Activated CD4-positive, alpha-beta T cell treated with anti-CD3 and anti-CD28 coated beads for 24 hours (primary cell): ENCODE measurements at places on chromosomes 5 and 9.

- no peak for DNase-seq
Observed at GRCh38 chr9:928363-929042, 48.0 kb upstream of the DMRT3 start.

- DNase-seq, result no peak
Observed at GRCh38 chr5:14928661-14929060, 57.1 kb upstream of the ANKH start.

DNA sequence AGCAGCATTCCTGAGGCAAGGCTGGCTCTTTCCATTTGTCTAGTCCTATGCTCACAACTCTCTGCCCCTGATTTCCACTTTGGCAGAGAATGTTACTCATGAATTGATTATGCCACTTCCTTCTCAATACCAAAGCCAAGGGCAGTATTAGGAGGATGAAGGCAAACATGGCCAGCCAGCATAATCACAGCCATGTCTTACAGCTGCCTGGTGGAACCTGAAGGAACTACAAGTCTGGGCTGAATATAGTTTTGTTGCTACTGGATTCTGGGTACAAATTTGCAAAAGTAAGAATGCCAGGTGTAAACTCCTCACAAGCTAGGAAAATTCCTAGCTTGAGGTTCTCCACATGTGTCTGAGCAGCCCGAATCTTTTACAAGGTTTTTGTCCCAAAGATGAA, 4.2 kb downstream of the SIL1 start:
- no peak for DNase-seq

DNA sequence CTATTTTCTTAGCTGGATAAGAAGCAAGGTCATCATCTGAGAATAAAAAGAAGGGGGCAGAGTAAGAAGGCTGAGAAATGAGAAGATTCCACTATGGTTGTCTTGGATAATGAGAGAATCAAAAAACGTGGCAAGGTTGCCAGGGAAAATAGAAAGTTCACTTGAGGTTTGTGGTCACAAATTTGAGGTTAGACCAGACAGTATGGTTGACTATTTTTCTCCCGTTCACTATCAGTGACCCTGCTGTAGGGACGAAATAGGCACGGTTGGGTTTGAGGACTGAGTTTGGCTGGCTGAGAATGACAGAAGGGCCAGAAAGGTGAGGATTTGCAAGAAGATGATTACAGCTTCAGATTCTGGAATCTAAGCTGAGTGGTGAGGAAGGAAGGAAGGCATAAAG, 266.0 kb upstream of the ZNF462 start:
- no peak for DNase-seq

GRCh38 chr5:131491749-131492148, 143.3 kb downstream of the RAPGEF6 start:
- no peak for DNase-seq

- DNase-seq, result no peak
Observed at GRCh38 chr5:153523211-153523610, 32.7 kb downstream of the GRIA1 start.

DNA sequence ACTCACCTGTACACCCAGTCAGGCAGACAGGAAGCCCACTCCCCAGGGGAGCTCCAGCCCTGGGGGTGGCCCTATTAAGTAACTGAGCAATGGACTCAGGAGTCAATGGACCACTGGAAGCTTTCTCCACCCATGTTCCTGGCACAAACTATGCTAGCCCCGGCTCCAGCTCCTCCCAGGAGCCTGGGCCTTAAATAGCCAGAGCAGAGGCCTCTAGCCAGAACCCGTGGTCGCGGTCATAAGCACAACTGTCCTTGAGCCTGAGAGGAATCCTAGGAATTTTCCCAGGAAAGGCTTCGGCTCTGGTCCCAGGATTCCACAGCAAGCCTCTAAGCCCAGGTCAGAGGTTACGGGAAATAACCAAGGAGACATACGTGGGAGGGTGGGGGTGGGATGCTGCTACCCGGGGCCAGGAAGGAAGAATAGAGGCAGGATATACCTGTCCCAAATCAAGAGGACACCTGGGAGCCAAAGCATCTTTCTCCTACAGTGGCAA, 5.5 kb downstream of the SEPTIN8 start:
- no peak for DNase-seq

DNA sequence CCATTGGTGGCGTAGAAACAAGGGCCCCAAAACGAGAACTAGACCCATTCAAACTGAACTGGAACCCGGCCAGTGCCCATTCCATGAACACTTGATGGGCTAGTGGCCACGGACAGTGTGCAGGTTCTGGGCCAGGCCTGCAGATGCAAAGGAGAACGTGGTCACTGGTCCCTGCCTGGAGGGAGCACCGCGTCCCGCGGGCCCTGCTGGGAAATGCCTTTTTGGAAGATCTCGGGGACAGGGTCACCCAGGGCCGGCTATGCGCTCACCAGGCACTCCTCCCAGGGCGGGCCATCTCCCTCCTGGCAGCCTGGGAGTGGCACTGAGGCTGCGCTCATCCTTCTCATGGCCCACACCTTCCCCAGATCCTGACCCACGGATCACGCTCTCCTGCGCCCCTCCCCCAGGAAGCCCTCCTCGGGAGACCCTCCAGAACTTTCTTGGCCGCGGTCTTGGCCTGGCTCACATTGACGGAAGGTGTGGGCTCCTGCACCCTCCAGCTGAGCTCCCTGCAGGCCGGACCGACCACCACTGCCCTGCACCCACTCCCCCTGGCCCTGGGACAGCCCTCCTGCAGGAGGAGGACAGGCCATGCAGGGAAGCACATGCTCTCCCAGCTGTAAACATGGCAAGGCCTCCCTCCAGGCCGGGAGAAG, 2.8 kb upstream of the DIPK1B start:
- no peak for DNase-seq

- no peak for DNase-seq
Observed at GRCh38 chr9:129801504-129801903, 1.5 kb upstream of the TOR1B start.

DNA sequence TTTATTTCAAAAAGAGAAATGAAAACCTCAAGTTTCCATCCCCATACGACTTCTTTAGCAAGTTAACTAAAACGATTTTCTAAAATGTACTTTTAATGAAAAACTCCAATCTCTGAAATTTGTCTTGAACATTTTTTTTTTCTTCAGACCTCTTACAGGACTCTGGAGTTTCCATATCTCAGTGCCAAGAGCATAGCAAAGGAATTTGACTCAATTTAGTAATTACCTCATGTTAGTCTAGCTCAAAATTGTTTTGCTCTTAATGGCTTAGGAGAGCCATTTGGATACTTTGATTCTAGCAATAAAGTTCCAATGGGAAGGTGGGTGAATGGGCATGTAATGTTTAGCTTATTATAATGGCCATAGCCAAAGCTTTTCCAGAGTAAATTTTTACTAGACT, 26.0 kb upstream of the SPATA31D4 start:
- DNase-seq, result no peak

DNA sequence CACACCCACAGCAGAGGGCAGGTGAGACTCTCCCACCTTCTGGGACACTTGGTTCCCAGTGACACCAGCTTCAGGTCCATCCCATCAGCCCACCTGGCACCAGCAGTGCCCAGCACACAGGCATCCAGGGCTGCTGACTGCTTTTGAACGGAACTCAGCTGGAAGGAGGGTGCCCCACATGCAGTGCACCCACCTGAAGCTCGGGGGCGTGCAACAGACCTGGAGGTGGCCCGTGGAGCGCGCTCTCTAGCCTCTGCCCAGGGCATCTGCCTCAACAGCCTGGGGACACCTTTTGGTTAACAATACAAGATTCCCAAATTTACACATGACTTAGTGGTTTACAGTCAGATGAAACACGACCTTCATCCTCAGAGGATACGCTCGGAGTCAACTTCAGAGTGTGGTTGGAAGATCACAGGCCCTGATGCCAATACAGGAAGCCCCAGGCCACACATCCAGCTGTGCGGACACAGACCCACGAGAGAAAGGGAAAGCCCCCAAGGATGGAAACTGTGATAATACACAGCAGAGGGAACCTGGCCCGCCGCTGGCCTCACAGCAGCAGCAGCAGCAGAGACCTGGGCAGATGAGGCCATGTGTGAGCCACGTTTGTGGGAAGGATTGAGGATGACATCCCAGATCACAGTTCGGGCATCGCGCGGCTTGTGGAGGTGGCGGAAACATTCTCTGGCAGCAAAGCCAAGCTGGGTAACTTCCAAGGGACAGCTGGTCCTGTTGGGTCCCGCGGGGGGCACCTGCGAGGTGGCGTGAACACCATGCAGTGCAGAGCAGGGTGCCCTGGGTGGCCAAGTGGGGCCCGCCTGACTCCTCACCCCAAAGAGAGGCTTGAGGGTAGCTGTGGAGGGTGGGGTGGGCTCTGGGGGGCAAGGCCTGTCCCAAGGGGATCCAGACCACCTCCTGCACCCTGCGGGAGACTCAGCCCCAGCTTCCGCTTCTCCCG, 64.0 kb downstream of the SECISBP2 start:
- no peak for DNase-seq

DNA sequence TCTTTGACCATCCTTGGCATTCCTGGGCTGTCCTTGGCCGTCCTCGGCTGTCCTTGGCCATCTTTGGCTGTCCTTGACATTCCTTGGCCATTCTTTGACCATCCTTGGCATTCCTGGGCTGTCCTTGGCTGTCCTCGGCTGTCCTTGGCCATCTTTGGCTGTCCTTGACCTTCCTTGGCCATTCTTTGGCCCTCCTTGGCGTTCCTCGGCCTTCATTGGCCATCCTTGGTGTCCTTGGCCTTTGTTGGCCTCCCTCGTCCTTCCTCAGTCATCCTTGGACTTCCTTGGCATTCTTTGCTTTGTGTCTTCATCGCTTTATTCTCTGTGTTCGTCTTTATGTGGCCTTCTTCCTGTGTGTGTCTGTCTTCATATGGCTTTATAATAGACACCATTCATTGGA, 20.7 kb downstream of the NDUFS6 start:
- DNase-seq, result no peak

GRCh38 chr9:75111019-75111622, 22.8 kb downstream of the OSTF1 start:
- DNase-seq, result no peak

DNA sequence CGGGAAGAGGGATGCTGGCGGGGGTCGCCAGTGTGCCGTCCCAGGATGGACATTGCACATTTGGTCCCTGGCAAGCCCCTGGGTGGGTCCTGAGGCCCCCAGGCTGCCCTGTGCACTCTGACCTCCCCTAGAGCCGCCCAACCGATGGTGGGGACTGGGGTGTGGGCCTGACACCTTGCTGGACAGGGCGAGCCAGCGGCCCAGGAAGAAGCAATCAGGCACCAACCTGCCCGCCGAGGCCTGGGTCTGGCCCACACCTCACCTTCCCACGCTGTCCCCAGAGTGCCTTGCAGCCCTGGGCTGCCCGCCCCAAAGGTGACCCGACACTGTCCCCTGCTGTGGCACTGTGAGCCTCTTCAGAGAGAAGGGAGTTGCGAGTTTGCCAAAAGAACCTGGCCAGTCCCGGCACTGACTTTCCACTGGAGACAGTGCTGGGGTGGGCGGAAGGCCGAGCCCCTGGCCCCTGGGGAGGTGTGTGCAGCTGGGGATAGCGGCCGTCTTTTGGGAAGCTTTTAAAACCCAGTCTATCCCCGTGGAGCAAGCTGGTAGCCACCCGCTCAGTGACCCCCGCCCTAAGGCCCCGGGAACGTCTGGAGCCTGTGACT, 12.0 kb upstream of the NRARP start:
- DNase-seq, result no peak

- no peak for DNase-seq
Observed at GRCh38 chr9:7103367-7103766, 345.6 kb downstream of the KDM4C start.

- DNase-seq, result no peak
Observed at GRCh38 chr5:142175039-142175438, 66.5 kb downstream of the NDFIP1 start.

DNA sequence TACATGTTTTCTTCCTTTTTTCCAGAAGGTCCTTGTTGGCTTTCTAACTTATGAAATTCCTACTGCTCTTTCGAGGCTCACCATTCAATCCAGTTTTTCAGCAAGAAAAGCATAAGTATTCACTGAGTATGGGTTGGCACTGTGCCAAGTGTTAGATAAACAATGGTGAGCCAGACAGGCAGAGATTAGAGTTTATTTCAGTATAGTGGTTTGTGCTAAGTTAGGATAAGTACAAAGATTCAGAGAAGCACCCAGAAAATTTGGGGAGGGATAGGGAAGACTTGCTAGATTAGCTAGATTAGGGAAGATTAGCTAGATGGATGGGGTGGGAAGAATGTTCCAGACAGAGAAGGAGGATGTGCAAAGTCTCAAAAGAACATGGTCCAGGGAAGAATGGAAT, 122.9 kb downstream of the OXCT1 start:
- no peak for DNase-seq

DNA sequence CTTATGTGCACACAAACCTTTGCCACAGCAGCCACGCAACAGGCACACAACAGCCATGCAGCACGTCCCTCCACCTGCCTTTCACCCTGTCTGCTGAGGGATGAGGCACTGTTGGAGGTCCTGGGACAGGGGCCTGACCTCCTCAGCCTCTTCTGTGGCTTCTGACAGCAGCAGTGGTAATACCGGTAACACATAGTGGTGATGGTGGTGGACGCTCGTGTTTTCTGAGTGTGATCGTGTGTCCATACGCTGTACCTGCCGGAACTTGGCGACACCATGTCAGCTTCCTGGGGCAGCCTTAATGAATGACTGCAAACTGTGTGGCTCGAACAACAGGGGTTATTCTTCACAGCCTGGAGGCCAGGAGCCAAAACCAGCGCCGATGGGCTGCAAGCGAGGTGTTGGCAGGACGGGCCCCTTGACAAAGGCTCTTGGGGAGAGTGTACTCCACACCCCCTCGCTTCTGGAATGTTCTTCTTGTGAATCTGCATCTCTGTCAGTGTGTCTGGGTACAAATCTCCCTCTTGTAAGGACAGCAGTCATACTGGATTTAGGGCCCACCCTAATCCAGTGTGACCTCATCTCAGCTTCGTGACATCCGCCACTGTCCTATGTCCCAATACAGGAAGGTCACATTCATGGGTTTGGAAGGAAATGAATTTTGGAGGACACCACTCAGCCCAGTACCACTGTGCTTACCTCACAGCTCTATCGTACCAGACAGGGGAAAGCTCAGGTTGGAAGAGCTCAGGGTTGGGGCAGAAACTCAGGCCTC, 55.3 kb upstream of the EXOC3 start:
- no peak for DNase-seq

DNA sequence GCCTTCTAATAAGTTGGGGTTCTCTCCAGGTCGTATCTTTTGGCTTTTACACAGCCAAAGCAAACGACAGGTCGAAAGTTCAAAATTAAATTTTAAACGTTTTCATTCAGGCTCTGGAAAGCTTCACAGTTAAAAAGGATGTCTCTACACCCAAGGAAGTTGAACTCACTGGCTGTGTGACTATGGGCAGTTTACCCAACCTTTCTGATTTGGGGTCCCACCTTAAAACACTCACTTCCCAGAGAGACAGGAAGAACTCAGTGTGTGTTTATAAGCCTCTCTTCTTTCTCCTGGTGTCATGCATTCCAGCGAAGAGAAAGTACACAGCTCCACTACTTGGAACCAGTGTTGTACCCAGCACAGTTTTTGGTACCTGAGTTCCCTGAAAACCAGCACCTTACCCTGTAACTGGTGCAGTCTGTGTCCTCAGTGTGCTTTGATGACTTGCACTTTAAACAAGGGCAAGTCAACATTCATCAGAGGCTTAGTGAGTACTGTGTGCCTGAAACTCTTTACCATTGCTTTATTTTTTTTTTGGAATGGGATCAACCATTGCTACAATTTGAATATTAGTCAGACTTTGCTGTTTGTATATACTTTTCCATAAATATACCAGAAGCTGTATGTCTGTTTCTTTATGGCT, 1.7 kb downstream of the SRD5A1 start:
- no peak for DNase-seq

GRCh38 chr5:96093340-96093739, 131.7 kb upstream of the ELL2 start:
- DNase-seq, result no peak

- no peak for DNase-seq
Observed at GRCh38 chr5:171914726-171915338, 91.6 kb downstream of the FBXW11 start.
